NCI-H2171 (cell line): ENCODE measurements at places on chromosomes 16 and 17.

- no peak for DNase-seq
Measured at GRCh38 chr17:57915544-57915943, 39.7 kb downstream of the CUEDC1 start.

GRCh38 chr16:81752225-81752875, 26.7 kb upstream of the PLCG2 start:
- no peak for DNase-seq

DNA sequence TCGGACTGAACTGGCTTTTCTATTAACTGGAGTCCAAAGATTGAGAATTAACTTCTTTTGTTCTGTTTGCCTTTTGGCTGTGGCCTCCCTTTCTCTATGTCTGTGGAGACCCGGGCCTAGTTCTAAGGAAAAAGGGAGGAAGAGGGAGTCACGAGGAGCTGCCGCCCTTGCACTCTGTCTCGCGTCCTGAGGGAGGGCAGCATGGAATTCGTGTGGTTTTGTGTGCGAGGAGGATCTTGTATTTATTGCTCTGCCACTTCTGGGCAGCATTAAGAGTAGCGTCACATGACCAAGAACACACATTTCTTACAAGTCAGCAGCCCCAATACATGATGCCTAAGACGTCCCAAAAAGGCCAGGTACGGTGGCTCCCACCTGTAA, 23.6 kb downstream of the METTL22 start:
- DNase-seq: no peak

DNA sequence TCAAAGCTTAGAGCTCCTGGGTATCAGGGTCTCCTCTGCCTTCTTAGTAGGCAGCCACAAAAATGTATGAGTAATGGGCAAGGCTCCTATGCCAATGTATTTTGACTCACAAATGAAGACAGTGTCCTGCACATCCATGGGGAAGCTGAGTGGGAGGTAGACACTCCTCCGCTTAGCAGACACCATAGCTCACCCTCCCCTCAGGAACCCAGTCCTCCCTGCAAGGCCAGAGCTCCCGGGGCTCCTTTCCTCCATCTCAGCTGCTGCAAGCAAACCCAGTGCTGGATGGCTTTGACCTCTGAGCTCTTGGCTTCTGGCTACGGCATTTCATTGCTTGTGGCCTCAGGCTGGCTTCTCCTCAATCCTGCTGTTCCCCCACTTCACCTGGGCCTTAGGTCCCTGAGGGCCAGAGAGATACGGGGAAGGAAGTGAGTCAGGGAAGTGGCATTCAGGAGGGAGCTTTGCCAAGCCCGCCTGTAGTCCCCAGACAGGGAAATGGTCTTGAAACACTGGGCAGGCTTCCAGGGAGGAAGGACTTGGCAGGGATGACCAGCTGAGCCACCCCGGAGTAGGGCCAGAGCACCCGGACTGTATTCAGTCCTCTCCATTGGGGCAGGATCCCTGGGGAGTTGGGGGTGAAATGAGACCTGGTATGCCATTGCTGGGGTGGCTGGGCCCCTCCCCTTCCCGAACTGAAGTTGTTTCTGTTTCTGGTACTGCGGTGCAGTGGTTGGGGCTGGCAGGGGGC, 4.5 kb downstream of the ABCC3 start:
- DNase-seq: no peak

DNA sequence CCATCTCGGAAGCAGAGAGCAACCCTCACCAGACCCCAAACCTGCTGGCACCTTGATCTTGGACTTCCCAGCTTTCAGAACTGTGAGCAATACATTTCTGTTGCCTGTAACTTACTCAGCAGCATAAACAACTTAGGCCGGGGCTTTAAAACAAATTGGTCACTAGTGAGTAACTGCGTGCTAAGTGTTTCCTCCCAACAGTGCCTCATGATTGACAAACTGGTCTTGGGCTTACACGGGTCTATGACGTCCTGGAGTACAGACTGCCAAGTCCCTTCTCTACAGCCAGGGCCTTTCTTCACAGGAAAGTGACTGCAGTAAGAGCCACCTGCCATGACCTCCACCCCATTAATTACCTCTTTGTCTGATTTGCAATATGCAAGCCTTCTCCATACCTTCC, 136.7 kb downstream of the XYLT1 start:
- no peak for DNase-seq

- DNase-seq: no peak
Measured at GRCh38 chr16:87470332-87470731, 22.5 kb downstream of the ZCCHC14 start.

DNA sequence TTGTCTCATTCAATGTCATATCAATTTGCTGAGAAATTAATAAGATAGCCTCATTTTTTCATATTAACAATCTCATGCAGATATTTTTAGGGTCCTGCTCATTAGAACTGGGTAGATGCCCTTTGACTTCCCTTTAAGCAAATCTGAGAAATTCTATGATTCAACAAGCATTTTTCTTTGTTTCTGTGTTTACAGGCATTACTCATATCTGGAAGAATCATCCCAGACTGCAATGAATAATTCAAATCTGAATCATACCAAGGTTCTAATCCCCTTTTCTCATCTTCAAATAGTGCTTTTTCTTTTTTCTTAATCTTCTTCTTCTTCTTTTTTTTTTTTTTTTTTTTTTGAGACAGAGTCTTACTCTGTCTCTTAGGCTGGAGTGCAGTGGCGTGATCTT, 69.2 kb upstream of the KIFC3 start:
- DNase-seq: no peak

DNA sequence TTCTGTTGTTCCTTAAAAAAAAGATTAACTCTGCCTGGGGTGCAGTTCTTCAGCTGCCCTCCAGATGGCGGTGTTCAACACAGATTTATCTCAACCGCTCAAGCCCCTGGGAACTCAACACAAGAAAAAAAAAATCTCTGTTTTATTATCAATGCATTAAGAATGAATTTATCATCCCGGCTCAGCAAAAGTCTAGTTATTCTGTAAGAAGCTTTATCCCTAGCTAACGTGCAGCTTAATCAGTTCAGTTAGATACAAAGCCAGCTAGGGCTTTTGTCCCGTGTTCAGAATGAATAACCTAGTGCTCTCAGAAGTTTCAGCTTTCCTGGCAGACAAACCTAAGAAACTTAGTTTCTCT, 475.9 kb upstream of the CCL2 start:
- DNase-seq: peak; percentile 48
